ENCODE measurements at places on chromosomes 2 and 18.

DNA sequence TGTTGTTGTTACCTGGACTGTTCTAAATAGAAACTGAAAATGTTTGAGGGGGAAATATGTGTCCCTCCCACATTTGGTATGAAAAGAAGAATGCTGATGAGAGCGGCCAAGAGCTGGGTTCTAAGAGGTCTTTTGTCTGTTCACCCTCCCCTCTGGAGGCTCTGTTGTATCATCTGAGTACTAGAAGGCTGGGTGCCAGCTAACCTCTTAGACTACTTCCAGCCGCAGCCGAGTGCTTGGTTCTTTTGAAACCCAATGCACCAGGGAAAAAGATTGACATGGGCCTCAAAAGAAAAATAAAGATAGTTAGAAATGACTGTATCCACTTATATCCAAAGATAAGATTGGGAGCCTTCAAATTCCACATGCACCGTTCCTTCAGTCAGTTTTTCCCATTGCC is 255.9 kb downstream of the TXNL1 start:
- no peak for DNase-seq

DNA sequence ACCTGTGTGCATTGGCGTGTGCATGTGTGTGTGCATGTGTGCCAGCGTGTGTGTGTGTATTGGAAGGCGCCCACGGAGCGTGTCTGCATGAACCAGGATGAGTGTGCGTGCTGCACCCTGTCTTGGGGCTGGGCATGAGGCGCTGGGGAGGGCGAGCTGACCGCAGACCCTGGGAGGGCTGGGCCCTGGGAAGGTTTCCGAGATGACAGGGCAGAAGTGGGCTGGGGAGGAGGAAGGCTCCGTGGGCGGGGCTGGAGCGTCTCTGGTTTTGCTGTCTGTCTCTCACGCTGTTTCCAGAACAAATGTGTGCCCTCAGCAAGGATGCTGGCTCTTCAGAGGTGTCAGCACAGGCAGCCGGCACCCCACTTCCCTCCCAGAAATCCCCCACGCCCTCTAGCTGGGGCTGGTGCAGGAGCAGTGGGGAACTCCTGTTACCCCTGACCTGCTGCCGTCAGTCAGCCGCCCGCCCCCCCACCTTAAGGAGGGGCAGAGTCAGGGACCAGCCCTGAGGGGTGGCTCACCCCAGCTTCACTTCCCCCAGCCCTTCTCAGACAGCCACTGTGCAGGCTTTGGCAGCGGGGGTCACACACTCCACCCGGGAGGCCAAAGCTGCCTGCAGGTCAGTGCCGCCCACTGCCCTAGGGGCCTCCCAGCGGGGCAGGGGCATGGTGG is at the start of gene GPR35:
TSS of gene GPR35 (plus strand) at position 531 of the 672 bp plus-strand sequence. CDS start 4,473 bp downstream, outside the sequence.
- no peak for DNase-seq

GRCh38 chr18:39660141-39660540 is 2094.5 kb upstream of the CELF4 start:
- DNase-seq: no peak

- DNase-seq: no peak
These were observed 27.9 kb downstream of the RMND5A start for GRCh38 chr2:86747711-86748639.

DNA sequence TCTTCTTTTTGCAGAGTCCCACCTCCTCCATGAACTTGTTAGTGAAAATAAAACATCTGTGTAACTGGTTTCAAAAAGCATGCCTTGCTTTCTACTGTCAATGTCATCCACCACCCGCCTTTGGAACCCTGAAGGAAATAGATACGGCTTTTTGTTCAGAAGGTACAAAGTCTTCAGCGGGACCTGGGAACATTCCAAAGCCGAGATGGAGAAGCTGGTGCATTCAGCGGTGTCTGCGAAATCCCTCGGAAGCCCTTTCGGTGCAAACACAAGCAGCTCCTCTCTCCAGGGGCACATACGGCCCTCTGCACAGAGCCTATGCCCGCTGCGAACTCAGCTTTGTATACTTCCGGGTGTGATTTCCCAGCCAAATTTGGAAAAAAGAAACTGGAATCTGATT is 555.8 kb upstream of the SALL3 start:
- no peak for DNase-seq

DNA sequence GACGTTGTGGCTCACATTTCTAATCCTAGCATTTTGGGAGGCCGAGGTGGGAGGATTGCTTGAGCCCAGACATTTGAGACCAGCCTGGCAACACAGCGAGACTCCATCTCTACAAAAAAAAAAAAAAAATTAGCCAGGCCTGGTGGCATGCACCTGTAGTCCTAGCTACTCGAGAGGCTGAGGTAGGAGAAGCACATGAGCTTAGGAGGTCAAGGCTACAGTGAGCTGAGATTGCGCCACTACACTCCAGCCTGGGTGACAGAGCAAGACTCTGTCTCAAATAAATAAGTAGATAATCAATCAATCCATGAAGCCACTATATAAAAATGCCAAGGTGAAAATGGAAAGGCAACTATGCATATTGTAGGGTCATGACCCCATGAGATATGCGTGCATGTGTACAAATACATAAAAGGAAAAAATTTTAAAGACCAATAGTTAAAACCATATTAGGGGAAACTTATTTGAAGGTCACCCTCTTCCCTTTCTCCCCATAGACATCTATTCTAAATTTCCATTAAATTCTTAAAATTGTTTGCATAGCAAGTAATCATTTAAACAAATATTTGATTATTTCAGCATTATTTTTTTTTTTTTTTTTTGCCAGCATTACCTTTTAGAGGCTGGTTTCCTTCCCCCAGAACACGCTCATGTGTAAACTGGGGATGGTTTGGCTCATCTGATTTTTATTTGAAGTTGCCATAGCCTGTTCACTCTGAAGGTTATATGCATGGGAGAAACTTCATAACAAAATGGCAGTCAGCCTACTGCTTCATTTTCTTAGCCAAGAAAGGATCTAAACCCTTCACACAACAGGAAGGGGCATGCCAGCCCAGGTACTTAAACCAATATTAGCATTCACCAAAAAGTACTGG is 37.3 kb upstream of the TMEM247 start:
- no peak for DNase-seq

GRCh38 chr2:230231251-230231650 is 5.7 kb downstream of the SP140 start:
- DNase-seq: no peak

GRCh38 chr2:190213441-190214335 is 105.9 kb downstream of the HIBCH start:
- no peak for DNase-seq

- DNase-seq: no peak
These were observed 24.4 kb downstream of the GPR39 start for GRCh38 chr2:132441051-132441450.

DNA sequence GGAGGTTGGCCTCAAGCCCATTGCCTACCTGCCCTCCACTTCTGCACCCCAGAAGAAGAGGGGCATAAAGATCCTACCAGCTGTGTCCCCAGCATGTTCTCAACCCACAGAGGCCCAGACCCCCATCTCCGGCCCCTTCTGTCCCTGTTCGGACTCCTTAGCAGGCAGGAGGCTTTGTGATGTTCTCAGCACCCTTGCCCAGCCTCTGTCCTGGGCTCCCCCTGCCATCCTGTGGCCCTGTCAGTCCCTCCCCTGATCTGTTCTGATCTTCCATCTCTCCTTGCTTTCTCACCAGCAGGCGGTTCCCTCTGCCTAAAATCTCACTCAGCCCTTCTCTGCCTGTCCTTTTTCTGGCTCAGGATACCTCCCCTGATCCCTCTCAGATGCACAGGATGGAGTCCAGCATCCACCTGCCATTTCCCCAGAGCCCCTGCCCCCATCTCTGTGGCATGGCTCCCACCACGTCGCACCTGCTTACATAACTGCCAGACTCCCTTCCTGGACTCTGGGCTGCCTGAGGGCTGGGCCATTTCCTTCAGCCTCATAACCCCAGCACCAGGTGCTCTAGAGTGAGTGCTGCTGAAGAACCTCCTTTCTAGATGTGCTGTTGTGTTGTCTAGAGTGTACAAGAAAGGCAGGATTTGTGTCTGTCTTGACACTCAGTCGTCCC is 134.0 kb downstream of the CTIF start:
- DNase-seq: no peak

DNA sequence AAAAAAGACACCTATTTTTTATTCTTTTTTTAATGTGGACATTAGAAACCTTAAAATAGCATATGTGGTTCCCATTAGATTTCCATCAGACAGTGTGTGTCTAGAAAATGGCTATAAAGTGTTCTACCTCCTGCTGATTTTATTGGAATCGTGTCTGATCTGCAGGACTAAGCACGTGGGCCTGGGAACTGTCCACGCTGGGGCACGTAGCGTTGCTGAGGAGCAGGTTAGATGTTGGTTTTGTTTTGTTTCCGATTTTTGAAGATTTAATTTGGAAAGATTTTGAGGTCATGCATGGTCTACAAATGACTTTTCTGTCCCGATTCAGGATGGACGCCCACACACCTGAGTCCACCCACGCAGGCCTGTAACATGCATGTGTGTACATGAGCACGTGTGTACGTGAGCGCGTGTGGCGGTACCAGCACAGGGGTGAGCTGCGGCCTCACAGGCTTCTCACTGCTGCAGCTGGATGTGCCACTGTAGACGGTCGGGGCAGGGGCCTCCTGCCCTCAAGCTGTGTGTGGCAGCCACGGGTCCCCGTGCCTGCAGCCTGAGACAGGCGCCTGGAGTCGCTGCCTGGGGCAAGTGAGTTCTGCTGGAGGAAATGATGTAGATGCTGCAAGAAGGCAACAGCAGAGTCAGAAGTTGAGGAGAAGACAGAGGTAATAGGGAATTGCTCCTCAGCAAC is 99.7 kb upstream of the CTDP1 start:
- no peak for DNase-seq

DNA sequence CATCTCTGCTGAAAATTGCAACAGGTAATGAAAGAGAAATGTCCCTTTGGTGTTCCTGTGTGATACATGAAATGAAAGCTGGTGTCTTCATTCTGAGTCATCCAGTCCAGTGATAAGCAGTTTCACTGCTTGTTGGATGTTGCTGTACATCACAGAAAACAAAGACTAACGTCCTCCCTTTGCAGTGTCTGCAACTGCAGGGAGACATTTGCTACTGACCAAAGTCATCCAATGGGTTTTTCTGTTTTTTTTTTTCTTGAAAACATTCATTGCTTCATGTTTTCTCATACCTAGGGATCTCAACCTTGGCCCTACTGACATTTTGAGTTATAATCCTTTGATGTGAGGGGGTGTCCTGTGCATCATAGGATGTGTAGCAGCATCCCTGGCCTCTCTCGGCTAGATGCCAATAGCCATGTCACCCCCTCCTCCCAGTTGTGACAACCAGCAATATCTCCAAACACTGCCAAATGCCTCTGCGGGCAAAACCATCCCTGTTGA is 63.6 kb upstream of the FZD5 start:
- DNase-seq: no peak

DNA sequence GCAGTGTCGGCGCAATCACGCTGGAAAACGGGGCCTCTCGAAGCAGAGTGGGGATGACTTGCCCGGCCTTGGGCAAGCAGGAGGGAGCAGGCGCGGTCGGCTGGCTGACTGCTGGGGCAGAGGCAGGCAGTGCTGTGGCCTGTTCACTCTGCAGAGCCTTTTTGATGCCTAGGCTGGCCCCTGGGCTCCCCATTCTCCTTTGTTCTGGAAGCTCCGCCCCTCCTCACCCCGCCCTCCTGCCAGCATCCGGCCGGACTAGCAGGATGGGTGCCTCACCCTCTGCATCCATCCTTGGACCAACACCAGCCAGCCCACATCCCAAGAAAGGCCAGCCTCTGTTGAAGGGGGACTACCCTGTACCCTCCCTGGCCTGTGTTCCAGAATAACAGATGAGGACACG is at the start of gene ASPRV1:
TSS of gene ASPRV1 (minus strand) at position 136 of the 400 bp plus-strand sequence. CDS start 195 bp downstream, outside the sequence.
- DNase-seq: no peak

DNA sequence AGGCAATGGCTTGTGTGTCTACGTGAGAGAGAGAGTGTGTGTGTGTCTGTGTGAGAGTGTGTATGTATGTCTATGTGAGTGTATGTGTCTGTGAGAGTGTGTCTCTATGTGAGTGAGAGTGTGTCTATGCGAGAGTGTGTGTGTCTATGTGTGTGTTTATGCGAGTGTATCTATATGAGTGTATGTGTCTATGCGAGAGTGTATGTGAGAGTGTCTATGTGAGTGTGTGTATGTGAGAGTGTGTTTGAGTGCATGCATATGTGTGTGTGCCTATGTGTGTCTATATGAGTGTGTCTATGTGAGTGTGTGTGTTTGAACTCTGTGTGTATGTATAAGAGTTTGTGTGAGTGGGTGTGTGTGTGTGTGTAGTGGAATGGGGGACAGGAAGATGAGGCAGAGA is 9.8 kb upstream of the GNLY start:
- no peak for DNase-seq

- DNase-seq: no peak
These were observed 23.2 kb downstream of the RPIA start for GRCh38 chr2:88714667-88715066.

GRCh38 chr2:23691565-23691964 is 235.4 kb downstream of the ATAD2B start:
- DNase-seq: no peak

DNA sequence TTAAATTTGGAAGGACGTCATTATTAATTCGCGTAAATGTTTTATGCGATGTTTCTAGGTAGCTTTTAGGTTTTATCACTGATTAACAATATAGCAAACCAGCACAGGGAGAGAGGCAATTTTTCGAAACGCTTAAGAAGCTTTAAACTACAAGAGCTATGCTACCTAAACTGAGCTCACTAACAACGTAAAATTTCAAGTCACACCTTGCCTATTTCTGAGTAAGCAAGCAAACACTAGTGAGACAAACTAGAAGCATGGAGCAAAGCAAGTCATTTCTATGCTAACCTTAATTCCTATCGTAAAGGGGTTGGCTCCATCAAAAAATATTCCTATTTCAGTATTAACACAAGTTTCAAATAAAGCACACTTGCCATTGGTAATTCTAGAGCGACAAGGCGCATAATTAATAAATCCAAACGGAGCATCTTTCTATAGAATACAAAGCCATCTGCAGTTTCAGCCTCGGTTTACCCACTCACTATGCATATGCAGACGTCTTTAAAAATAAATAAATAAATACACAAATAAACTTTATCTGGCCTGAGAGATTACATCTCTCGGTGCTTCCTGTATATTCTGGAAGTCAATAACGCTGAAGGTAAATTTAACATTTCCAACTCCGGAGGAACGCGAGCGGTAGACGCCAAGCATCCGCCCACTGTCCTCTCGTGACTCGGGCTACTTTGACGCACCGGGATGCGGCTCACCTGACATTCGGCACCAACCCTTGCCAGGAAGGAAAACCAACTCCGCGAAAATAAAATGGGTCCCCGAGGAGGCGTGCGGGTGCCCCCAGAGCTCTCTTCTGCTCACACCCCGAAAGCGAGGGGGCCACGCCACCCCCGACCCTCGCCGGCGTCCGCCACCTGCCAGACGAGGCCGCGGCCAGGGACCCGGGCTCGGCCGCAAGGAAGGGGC is 947 bp downstream of the ITSN2 start:
- peak; percentile 11 for DNase-seq

GRCh38 chr2:159088906-159089305 is 120.5 kb downstream of the TANC1 start:
- DNase-seq: no peak

DNA sequence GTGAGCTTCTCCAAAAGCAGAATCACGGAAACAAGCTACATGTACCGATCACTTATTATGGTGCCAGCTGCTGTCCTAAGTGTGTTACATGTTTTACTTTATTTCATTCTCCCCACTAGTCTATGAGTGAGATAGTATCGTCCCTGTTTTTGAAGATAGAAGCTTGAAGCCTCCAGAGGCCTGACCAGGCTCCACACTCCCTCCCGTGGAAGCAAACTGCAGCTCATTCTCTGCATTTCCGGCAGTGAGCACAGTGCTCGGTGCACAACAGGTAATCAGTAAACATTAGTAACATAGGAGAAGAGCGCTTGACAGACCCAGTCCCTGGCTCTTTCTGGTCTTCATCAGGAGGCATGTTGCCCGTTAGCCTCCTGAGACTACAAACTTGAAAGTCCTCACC is 72.9 kb downstream of the ZBTB7C start:
- DNase-seq: peak; percentile 67

- DNase-seq: no peak
These were observed 48.7 kb upstream of the NBEAL1 start for GRCh38 chr2:202965810-202966460.
